ENCODE measurements at places on chromosomes 3 and 15.

- DNase-seq: no peak
These were observed 169.3 kb upstream of the LRRN1 start for GRCh38 chr3:3629911-3630310.

DNA sequence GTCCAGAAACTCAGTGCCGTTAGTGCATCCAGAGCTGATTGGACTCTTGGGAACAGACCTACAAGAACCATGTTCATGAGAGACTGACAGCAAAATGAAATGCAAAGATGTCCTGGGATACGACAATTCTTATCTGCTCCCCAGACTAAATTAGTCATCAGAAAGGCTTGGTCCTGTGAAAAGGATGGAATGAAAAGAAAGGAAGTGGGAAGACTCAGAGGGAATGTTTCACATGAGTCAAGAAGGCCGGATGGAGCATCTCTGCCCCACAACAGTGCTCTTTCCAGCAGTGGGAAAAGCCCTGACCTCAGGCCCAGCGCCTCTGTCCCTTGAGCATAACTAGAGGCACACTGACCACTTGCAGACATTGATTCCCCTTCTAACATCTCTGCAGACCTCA lies 39.3 kb upstream of the UACA start:
- no peak for DNase-seq

DNA sequence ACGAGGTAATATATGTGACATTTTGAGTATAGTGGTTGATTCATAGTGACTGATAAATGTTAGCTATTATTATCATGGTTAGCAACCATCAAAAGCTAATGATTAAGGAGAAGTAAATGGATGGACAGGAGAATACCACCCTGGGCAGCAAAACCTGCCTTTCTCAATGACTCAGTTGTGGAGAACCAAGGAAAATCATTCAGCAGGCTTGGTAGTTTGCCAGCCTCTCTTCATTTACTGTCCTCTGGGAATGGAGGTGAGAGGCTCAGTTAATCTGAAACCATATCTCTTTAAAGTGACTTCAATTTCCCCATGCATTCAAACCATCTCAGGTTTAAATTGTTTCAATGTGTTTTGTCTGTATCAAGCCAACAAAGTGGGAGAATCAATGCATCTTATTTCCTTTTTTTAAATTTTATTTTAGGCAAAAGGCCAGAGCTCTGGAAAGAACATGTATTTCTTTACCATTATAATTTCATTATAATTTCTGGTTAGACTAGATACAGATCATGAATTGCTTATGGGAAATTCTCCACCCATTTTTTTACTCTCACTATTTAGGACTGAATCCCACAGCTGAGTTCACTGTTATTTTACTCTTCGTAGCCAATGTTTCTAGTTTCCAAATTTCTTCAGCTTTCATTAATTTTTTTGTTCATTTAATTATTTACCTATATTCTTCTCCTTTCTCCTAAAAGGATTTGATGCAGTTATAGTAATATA lies 2.7 kb downstream of the TM4SF18 start:
- DNase-seq: peak; percentile 72

DNA sequence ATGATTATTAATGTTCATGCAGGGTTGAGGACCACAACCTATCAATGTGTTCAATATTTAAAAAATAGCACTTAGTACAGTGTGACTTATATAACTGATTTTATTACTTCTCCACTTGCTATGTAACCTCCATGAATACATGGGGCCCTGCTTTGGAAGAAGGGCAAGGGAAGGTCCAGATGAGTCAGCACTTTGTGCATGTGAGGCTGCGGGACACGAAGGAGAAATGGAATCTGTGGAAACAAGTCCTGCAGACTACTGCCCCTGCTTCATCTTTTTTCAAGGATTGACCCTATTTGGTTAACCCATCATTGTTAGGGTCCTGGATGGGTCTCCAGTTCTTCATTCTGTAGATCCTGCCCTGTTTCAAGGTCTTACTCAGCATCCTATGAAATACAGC lies 1.6 kb downstream of the NXPE3 start:
- peak; percentile 0 for DNase-seq

GRCh38 chr15:61621146-61621545 lies 392.0 kb upstream of the RORA start:
- peak; percentile 14 for DNase-seq

DNA sequence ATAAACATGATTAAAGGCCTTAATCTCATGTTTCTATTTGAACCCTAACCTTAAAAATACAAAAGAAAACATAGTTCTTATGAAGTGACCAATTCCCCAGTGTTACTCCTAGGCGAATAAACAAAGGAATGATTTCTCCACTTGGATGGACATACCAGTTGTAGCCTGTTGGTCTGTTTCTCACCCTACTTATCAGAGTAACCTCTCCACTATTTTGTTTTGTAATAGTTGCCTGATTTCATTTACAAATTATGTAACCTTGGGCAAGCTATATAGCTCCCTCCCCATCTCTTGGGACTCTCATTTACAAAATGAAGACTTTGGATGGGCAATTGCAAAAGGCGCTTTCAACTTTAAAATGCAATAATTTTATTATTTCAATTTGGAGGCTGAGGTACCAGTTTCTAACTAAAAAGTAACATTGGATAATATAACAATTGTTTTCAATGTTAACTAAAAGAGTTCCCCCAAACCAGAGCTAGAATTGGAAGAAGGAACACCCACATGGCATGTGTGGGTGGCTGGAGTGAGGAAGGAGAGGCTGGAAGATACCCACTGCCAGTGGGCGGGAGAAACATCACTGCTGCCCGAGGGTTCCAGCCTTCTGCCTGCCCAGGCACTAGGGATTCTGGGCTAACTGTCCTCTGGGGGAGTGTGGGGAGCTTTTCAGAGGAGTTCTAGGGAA lies 74.2 kb downstream of the RFTN1 start:
- DNase-seq: no peak

DNA sequence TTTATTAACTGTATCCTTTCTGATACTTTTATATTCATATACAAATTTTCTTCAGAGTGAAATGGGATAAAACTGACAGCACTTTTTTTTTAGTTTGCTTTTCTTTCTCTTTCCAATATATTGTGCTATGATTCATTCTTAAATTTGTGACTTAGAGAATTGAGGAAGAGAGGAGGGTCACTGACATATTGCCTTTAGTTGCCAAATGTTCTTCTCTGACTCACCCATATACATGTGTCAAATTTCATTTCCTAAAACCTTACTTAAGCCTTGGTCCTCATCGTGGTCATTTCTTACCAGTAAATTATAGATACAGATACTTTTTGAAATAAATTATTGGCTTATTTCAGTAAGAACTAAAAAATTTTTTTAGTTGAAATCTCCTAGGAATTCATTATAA lies 53.9 kb downstream of the CLASP2 start:
- no peak for DNase-seq

DNA sequence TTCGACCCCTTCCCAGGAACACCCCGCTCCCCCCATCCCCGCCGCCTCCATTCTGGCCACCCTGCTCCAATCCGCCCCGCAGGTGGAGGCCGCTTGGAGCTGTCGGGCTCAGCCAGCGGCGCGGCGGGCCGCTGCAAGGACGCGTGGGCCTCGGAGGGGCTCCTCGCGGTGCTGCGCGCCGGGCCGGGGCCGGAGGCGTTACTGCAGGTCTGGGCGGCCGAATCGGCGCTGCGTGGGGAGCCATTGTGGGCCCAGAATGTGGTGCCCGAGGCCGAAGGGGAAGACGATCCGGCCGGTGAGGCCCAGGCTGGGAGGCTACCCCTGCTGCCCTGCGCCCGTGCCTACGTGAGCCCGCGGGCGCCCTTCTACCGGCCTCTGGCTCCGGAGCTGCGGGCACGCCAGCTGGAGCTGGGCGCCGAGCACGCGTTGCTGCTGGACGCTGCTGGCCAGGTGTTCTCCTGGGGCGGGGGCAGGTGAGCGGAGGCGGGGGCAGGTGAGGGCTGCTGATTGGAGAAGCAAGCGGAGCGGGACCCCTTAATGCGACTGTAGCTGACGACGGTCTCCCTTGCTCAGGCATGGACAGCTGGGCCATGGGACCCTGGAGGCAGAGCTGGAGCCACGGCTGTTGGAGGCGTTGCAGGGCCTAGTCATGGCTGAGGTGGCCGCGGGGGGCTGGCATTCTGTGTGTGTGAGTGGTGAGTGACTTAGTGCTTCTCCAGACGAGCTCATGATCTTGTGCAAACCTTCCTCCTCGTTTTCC lies 2.5 kb downstream of the RCCD1 start:
- no peak for DNase-seq

- no peak for DNase-seq
These were observed 10.8 kb upstream of the GRIP2 start for GRCh38 chr3:14550651-14551611.

GRCh38 chr3:58266577-58266976 lies 29.0 kb downstream of the ABHD6 start:
- peak; percentile 11 for DNase-seq

DNA sequence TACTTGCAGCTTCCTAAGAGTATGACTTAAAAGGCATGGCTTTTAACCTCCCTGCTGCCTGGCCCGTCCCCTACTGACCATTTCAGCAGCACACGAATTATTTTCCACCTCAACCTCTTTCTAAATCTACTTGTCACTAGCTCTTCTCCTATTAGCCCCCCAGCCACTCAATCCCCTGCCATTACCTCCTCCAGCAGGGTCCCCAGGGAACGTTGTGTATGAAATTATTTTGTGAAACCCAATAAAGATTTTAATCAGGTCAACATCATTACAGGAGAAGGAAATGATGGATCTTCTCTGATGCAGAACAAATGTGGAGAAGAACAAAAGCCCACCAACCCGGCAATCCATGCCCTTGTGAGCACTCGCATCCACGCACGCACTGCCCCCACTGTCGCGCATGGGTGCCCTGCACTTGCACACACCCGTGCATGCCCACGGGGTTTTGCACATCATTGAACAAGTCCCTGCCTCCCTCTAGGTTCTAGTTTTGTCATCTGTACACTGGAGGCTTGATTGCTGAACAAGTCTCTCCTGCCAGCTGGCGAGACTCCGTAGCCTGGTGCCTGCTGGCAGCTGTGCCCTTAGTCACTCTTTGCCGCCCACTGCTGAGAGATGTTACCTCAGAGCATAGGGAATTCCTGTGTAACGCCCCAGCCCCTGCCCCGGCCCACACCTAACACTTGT lies 51.6 kb downstream of the LINGO1 start:
- peak; percentile 44 for DNase-seq

DNA sequence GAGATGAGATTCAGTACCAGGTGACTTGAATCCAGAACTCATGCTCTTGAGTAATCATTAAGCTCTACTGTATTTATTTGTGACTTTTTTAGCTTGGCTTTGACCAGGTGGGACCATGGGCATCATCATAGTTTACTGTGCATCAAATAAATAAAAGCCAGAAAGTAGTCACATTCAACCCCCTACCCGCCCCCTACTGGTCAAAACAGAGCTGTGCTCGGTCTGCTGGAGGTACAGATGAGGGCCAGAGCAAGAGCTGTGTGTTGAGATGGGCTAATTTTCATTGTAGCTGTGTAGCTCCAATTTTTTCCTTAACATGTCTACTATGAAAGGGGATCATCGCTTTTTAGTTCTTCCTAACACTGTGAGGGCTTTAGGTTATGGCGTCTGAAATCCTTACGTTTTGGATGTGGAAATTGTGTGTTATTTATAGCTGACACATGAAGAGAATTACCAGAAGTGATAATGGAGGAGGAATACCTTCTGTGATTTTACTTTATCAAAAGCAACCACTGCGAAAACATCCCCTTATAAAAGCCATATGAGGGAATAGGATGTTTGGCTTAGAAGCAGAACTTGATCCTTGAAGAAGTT lies 375.1 kb downstream of the PTPRG start:
- peak; percentile 37 for DNase-seq

DNA sequence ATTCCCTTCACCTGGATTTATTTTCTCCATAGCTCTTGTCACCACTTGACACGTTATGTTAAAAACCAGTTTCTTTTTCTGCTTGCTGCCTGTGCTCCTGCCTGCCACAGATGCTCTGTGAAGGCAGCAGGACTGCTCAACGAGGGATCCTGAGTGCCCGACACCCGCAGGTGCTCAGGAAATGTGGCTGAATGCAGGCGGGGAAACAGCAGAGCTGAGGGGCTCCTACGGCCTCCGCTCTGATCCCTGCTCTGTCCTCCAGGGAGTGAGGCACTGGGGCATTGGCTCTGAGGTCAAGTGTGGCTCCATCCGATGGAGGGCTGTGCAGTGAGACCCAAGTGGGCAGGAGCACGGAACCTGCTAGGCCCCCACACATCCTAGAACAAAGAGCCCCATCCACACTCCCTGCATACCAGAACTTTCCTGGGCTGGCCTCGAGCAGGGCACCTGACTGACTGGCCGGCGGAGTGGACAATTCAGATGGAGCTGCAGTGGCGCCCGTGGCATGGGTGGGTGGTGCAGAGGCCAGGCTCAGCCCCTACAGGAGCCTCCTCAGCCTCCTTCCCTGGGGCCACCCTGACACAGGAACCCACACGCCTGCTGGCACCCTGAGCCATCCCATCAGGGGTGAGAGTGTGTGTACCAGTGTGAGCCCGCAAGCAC lies 27.9 kb downstream of the IQSEC1 start:
- DNase-seq: no peak

- peak; percentile 84 for DNase-seq
These were observed 18.7 kb downstream of the OCA2 start for GRCh38 chr15:28080386-28080785.

- peak; percentile 81 for DNase-seq
These were observed 1.4 kb downstream of the ATOSA start for GRCh38 chr15:52677593-52678467.

- no peak for DNase-seq
These were observed 77.6 kb upstream of the ACP3 start for GRCh38 chr3:132239587-132239986.

DNA sequence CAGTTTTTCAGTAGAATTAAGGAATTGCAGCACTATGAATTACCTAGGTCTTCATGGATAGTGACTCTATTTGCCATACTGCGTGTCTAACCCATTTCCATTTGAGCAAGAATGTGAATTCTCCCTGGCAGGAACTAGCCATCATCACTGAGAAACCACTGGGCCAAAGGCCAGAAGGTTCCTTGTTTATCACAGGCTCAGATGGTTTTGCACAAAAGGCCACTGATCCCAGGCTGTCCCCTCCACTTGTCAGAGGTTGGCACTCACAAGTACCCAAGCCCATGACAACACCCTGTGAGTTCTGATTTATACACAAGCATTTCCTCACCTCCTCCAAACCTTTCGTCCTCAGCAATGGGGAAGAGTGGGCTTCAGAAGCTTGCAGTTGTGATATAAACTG lies 131.8 kb downstream of the FOXB1 start:
- DNase-seq: no peak
